GM13976 (cell line): ENCODE measurements at places on chromosomes 5 and 9.
A peak's percentile ranks its signal among the peaks of the same experiment; 100 is the strongest.

DNA sequence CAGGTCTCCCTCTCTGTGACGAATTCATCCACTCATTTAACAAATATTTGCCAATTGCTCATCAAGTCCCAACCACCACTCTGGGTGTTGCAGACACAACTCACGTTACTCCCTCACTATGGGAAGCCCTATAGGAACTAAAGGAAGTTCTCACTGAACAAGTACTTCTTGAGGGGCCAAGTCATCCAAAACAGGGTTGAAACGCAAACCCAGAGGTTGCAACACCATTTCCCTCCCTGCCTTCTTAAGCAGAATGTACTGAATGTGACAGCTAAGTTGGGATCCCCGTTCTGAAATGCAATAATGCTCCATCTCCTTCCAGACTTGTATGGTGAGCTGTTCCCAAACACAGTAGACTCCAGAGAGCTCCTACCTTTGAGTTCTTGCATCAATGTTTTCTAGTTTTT lies 34.3 kb downstream of the EPB41L4B start:
- no peak for DNase-seq

- no peak for DNase-seq
These were observed 72.7 kb downstream of the MRPL36 start for GRCh38 chr5:1726956-1727355.

GRCh38 chr5:73682176-73682575 lies 56.2 kb downstream of the ARHGEF28 start:
- DNase-seq, result no peak

GRCh38 chr9:71249729-71250317 lies 128.4 kb upstream of the TRPM3 start:
- DNase-seq, result peak; percentile 27

DNA sequence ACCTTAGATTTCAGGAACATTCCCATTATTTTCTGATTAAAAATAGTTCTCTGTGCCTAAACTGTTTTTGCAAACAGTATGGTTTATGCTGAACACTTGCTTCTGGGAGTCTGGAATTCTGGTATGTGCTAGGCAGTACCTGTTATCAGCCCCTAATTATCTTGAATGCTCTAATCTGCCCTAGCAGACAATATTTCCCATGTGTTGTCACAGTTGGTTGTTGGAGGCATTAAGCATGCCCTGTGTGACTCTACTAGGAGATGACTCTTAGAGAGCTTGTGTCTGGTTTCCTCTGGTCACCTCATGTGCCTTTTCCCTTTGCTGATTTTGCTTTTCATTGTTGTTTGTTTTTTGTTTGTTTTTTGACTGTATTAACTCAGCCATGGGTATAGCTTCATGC lies 36.6 kb downstream of the UHRF2 start:
- no peak for DNase-seq

DNA sequence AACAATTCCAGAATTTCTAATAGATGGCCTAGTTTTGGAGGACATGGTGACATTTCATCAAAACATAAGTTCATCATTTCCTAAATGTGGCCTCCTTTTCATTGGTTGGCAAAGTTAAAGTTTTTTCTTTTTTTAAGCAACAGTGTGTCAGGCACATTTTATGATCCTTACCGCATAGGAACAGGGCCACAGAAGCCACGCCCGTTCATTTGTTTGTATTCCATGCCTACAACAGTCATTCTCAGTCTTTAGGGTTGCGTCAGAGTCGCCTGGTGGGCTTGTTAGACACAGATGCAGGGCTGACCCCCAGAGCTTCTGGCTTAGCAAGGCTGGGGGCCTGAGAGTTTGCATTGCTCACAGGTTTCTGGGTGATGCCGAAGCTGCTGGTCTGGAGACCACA lies 130.2 kb downstream of the HSD17B3 start:
- DNase-seq, result no peak

DNA sequence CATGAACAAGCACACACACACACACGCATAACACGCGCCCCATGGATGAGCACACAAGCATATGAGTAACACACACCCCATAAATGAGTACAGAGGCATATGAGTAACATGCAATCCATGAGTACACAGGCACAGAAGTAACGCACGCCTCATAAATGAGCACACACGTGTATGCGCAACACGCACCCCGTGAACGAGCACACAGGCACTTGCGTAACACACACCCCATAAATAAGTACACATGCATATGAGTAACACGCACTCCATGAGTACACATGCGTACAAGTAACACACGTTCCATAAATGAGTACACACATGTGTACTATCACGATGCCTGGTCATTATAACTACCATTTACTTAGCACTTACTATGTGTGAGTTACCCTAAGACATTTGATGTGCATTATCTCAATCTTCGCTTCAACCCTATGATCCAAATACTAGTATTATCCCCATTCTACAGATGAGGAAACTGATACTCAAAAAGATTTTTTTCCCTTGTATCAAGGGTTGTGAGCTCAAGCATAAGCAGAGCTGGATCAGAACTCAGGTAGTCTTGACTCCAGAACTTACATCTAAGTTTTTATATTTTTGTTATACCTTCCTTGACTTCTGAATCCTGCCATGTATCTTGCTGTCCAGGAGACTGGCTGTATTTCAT lies 7.7 kb downstream of the MED27 start:
- no peak for DNase-seq

- DNase-seq, result peak; percentile 16
These were observed 42.4 kb downstream of the CWC27 start for GRCh38 chr5:64811050-64811640.

DNA sequence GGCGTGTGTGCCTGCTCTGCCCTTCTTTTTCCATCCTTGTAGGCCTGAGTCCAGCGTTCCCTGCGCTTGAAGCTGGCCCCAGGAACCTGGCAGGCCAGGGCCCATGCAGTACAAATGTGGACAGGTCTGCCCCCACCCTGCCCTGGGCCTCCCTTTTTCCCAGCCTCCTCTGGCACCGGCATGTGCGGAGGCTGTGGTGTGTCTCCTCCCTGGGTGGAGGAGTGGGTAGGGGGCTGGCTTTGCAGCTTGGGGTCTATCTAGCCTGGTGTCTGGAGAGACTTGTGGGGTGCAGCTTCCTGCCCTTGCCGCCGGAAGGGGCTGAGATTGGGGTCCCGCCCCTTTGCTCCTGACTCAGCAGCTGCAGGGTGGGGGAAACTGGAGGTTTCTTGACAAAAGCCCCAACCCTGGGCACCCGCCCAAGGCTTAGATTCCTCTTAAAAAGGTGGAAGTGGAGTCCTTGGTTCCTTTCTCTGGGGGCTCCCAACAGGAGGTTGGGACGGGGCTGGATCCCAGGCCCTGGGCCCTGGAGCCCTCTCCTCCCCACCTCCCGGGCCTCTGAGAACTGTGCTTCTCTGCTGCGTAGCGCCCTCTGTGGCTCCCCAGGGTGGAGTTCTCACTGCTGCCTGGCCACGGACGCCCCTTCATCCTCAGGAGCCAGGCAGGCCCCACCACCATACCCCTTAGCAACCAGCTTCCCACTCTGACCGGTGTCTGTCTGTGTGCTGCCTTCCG lies 18.0 kb downstream of the RXRA start:
- DNase-seq, result no peak

DNA sequence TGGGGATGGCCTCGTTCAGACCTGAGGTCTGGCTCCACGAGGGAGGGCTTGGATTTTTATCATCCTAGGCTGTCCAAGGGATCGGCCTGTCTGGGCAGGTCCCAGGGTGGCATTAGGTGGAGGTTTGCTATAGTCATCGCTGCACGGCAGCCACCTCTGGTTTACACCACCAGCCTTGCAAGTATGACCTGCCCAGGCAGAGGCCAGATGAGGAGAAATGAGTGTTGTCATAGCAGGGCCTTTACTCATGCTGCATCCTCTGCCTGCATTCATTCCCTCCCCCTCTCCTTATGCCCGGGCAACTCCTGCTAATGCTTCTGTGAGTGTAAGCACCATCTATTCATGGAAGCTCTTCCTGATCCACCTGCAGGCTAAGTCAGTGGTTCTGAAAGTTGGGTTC lies 15.3 kb upstream of the NDST1 start:
- DNase-seq, result no peak

DNA sequence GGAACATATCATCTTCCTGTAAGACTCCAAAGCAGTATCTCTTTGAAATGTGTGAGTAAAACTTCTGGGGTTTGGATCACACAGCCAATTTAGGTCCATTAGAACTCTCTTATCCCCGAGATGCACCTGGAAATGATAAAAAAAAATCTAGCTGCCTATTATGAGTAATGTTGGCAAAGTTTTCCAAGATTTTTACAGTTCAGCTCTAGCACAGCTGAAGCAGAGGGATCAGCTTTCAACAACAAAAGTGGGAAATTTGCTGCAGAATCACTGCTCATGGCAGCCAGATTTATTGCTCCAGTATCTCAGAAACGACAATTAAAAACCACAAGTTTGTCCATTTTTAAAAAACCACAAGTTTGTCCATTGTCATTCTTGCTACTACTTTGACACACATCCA lies 292.2 kb downstream of the IRX2 start:
- no peak for DNase-seq

GRCh38 chr5:110007101-110007500 lies 317.4 kb downstream of the MAN2A1 start:
- DNase-seq, result no peak

GRCh38 chr9:134548618-134549017 lies 93.0 kb upstream of the COL5A1 start:
- DNase-seq, result no peak

GRCh38 chr5:95148453-95148852 lies 136.4 kb downstream of the MCTP1 start:
- no peak for DNase-seq

DNA sequence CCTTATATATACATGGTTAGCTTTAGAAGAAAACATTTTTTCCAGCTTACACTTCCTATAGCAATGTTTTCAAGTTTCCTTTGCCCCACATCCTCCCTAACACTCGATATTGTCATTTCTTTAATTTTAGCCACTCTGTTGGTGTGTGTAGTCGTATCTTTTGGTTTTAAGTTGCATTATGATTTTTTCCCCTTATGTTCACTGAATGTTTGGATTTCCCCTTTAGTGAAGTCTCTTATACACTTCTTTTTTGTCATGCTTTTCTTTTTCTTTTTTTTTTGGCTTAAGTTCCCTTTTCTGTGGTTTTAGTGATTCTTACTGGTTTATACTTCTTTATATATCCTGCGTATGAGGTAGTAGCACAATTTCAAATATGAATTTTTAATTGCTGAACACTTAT lies 58.8 kb downstream of the KDM4C start:
- DNase-seq, result no peak

- DNase-seq, result no peak
These were observed 297.0 kb downstream of the CDH18 start for GRCh38 chr5:19690978-19691377.

DNA sequence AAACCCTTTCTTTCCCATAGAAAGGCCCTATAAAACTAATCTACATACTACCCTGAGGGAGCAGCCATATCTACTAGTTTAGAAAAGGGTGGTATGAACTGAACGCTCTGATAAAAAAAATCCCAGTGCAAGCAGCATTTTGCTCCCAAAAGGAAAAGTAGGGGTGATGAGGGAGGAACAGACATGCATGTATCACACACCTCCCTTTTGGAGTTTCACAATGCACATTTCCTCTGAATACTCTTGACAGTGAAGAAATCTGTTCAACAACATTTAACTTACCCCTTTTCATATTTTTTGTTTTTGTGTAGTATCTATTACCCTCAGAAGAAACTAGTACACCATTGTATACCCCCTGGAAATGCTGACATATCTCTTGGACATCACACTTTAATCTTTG lies 411.4 kb downstream of the MAT2B start:
- no peak for DNase-seq

GRCh38 chr9:38009035-38009501 lies 60.0 kb downstream of the SHB start:
- no peak for DNase-seq

- DNase-seq, result no peak
These were observed 163.7 kb downstream of the GAPVD1 start for GRCh38 chr9:125425170-125425897.

DNA sequence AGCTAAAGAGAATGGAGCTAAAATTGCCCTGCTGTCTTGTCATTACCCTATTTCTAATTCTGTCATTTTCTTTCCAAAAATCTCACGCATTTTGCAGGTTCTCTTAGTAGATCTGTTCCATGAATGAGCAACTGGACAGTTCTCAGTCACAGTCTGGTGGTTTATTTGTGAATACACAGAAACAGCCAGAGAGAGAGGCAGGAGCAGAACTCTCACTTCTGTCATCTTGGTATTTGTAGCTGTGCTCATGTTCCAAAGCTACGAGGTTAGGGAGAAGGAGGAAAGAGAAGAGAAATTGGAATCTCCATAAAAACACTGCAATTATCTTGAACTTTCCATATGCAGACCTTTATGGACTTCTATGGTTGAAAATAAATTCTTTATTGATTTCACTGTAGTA lies 118.0 kb upstream of the OR13F1 start:
- DNase-seq, result no peak

DNA sequence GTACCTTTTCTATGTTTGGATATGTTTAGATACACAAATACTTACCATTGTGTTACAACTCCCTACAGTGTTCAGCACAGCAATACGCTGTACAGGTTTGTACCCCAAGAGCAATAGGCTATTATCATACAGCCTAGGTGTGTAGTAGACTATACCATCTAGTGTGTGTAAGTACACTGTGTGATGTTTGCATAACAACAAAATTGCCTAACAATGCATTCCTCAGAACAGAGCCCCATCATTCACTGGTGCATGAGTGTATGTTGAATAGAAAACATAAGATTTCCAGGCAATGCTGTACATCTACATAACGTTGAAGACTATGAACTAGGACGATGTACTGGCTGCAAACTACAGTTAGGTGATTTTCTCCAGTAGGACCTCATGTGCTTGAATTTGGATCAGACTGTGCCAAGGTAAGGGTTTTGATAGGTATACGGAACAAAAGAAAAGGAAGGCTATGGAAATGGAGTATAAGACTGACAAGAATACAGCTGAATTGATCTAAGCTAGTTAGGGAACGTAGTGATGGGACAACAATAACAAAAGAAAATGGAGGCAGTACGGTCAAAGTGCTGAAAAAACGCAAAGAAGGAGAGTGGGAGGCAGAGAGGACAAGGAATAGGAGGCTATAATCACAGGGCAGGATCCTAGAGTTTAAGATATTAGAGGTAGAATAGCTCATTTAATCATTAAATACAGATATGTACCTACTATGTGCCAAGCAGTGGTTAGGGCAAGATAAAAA lies 46.9 kb downstream of the FNIP1 start:
- DNase-seq, result no peak

DNA sequence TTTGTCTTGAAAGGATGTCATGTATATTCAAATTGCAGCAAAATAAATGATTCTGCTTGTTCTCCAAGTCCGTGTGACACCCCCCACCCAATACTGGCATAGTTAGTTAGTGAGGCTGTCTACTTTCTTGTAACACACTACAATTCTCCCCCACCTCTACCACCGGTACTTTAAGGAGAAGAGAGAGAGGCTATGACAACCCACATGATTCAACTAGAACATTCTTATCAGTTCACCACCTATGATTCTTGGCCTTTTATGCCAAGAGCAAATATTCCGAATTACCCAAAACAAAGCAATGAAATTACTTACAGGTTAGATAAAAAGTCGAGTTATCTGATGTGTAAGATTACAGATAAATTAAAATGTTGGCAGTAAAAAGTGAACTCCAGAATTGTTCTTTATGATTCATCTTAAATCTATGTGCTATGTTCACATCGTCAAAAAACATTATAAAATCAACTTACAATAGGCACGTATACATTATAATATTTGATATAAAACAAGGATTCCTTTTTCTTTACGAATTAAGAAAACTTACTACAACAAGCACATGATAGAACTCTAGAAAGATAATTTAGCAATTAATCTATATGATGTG lies 14.4 kb downstream of the MEF2C start:
- DNase-seq, result no peak

- no peak for DNase-seq
These were observed 14.8 kb downstream of the PPP3R2 start for GRCh38 chr9:101579711-101580545.

- no peak for DNase-seq
These were observed 93.5 kb downstream of the JMY start for GRCh38 chr5:79329453-79329852.
